HCT116 (cell line): ENCODE measurements at places on chromosomes 11 and 22.

DNA sequence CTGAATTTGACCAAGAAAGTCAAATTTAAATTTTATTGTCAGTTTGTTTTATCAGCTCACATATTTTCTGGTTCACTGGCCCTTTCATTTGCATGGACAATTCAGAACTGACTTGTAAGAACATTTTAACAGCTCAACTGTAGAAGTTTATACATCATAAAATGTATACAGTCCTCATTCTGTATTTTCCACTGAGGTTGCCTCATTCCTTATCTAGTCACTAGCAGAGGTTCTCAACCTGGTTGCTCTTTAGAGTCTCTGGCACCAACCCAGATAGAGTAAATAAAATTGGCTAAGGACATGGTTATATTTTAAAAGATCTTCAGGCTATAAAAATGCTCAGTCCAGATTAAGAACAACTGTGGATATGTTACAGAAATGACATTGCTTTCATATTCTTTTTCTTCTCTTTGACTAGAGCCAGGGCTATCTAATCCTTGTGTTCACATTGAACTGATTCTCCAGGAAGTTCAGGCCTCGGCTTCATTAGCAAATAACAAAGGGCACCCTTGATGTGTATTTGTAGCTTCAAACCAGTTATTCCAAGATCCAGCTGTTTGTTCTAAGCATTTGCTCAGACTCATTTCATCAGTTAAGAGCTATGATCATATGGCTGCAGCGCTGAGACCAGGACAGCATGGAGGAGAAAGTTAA, 782.5 kb downstream of the ETS1 start:
- no peak for DNase-seq

GRCh38 chr11:46336563-46337180, 10.6 kb upstream of the DGKZ start:
- DNase-seq, result no peak

- peak; percentile 51 for DNase-seq
Observed at GRCh38 chr11:78564490-78565467, 9.9 kb downstream of the NARS2 start.

- DNase-seq, result no peak
Observed at GRCh38 chr11:79249295-79249993, 191.4 kb downstream of the TENM4 start.

DNA sequence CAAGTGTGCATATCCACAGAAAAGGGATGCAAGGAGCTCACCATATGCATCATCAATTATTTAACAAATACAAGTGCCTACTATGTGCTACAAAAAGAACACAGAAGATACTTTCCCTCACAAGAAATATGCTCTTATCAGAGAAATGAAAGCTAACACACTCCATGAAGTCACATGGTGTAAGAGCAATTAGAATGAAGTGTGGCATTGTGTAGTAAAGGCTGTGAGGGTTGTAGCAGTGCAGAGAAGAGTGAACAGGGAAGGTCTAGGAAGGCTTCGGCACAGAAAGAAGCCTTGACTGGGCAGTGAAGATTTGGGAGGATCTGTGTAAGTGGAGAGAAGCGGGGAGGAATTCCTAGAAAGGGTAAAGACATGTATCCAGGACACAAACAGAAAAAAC, 22.5 kb downstream of the PPP2R1B start:
- no peak for DNase-seq

GRCh38 chr11:134333946-134334345, 2.2 kb downstream of the GLB1L2 start:
- DNase-seq, result no peak

DNA sequence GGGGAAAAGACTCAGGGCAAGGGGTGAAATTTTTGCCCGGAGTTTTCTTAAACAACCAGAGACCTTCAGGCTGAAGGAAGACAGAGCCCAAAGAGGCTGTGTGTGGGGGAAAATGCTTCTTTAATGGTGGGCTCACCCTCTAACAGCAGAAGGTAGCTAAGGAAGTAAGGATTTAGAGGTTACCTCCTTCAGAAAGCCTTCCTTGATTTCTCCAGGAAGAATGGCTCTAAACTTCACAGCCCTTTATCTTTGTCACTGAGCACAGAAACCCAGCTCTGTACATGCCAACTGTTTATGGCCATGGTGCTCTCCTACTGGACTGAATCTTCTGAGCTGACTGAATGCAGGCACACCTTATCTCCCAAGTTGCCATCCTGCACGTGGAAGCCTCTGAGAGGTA, 196.0 kb downstream of the TENM4 start:
- no peak for DNase-seq

DNA sequence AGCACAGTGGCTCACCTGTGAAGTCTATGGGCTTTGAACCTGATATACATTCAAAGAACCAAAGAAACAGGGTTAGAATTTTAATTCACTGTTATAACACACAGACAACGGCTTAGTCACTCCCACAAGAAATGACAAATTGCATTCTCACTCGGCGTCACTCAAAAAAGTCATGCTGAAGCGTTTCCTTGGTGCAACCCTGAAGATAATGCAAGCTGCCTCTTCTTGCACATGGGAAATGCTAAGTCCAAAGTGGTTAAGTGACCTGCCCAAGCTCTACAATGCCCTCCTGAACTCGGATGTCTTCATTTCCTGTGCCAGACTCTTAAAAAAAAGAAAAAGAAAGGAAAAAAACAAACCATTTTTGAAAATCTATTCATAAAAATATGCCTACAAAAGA, 10.0 kb downstream of the LGR4 start:
- DNase-seq, result no peak

DNA sequence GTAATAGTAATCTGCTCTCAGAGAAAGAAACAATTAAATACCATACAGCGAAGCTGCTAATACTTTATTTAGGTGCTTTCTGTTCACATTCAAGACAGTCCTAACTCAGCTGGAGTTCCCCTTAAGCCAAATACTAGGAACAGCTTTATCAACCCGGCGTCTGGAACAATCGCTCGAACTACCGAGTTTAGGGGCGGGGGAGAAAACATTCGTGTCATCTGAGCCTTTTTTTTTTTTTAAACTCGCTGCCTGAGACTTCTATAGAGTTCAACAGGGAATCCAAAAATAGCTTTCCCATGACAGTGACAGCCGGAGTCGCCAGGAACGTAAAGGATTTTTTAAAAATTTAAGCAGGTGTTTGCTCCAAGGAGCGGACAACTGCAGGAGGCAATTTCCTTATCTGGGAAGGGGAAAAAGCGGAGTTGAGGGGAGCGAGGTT, 852 bp downstream of the TRAF6 start:
- no peak for DNase-seq

DNA sequence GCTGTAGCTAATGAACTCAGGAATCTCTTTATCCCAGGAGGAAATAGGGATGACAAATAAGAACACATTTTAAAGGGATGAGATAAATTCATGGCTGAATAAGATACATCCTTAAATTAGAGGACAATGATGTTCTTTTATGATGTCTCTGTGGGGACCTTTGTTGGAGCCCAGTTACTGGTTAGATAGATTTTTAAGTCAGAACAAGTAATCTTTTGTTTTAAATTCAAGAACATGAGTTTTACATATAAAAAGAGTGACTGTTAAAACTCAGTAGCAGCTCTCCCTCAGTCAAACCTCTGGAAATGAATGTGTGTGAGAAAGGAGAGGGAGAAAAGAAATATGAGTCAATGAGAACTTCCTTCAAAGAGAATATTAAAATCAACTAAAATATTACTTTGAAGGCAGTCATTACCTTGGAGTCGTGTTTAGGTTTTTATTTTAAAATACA, 241.6 kb downstream of the SWAP70 start:
- no peak for DNase-seq

GRCh38 chr22:22720201-22720723, 75.8 kb downstream of the GGTLC2 start:
- peak; percentile 67 for DNase-seq

DNA sequence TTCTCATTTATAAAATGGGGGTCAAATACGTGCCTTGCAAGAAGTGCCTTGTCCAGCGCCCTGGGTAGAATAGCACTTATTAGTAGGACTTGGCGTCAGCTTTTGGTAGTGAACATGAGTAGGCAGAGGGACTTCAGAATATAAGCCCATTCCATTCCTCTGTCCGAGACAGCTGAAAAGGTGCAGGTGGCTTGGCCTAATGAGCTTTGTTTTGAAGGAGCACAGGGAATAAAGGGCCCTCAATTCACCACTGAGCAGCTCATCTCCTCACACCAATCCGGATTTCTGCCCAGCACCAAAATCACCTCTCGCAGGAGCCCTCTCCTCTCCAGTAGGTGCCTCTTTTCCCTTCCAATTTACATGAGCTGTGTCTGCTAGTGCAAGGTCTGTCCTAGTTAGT, 91.2 kb downstream of the DSCAML1 start:
- DNase-seq, result no peak

GRCh38 chr22:48673806-48674500, 1153.7 kb downstream of the BRD1 start:
- DNase-seq, result no peak

GRCh38 chr22:25202290-25202921, 2.7 kb downstream of the CRYBB3 start:
- DNase-seq, result peak; percentile 29

GRCh38 chr11:21492931-21493330, 700.0 kb upstream of the ANO5 start:
- DNase-seq, result no peak

- DNase-seq, result no peak
Observed at GRCh38 chr11:12097219-12097618, 13.2 kb upstream of the MICAL2 start.

GRCh38 chr11:32456864-32457263, 21.5 kb upstream of the WT1 start:
- no peak for DNase-seq

DNA sequence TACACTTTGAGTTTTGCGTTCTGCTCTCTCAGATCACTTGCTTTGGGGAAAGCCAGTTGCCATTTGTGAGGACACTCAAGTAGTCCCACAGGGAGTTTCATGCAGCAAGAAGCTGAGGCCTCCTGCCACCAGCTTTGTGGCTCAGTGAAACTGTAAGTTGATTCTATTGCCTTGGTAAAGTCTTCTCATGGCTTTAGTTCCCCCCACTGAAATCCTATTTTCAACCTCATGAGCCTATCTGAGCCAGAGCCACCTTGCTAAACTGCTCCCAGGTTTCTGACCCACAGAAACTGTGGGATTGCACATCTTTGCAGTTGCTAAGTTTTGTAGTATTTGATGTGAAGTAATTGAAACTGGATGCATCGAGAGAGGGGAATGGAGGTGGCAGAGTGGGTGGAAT, 85.4 kb upstream of the TOP3B start:
- no peak for DNase-seq

GRCh38 chr22:22031183-22031945, 48.8 kb upstream of the TOP3B start:
- no peak for DNase-seq

DNA sequence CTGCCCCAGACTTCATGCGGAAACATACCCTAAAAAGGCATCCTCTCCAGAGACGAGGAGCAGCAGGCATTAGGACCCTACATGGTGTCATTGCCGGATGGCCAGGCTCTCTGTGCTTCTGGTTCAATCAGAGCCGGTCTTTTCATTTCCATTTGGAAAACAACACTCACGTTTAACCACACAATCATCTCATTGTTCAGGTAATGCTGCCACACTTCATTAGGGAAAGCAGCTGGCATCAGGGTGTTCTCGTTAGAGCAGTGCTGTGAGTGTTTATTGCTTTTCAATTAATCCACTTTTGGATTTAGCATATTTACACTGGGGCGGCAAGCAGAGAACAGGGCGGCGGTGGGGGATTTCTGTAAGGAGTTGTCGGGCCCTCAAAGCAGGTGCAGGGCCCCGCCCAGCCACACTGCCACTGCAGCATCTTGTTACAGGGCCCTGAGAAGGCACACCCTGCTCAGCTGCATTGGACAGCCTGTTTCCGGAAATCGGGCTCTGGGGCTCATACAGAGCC, 338.6 kb downstream of the SHANK2 start:
- no peak for DNase-seq

DNA sequence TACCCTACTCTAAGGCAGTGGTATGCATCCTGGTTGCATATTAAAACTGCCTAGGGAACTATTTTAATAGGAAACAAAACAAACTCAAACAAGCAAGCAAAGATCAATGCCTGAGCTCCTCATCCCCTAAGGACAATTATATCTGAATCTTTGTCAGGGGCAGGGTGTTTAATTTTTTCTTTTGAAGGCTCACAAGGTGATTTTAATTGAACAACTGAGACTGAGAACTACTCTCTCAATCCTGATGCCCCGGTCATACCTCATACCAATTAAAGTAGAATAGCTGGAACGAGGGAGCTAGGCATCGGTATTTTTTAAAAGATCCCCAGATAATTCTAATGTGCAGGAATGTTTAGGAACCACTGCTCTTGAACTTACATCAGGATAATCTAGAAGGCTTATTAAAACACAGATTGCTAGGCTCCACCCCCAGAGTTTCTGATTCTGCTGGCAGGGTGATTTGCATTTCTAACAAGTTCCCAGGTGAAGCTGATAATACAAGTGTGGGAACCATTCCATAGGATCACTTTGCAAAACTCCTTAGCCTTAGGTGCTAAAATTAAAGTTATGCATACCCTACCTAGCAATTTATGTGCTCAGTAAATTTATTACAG, 416.5 kb downstream of the GUCY1A2 start:
- DNase-seq, result no peak

- no peak for DNase-seq
Observed at GRCh38 chr11:22337596-22338485, at the start of gene SLC17A6. TSS of gene SLC17A6 (plus strand) at chr11:22338381. CDS start at chr11:22338534, 153 bp downstream.

- no peak for DNase-seq
Observed at GRCh38 chr11:77324508-77324907, 23.0 kb upstream of the GDPD4 start.

DNA sequence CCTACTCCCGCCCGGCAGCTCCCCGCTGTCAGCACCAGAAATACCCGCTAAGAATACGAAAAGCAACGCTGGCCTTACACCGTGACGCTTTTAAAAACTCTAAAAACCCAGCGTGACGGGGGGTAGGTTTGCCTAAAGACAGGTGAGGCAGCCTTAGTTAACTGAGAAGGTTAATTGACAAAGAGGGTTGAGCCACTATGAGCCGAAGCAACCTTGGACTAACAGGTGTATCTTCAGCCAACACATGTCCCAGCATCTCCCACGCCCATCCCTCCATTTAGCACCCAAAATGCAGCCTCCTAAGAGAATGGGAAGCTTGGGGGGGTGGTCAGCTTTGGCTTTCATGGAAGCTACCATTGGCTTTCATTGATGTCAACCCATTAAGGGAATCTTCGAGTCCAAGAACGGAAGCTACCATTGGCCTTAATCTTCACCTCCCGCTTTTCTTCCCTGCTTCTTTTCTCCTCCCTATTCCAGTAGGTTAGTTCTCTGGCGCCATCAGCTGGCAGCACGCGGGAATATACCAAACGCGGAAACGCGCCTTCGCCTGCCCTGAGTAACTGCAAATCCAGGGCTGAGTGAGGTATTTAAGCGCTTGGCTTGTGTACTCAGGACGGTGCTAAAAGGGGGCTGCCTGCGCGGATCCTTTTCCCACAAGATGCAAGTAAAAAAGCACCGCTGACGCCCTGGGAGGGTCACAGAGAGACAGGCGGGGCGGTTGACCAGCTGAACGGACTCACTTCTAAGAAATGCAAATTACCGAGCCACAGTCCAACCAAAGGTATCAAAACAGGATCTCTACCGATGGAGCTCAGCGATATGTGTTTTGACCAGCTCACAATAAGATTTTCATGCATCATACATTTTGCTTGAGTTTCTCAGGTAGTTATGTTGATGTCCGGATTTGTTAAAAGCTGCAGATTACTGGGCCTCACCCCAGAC, 38.5 kb upstream of the GLYATL1 start:
- DNase-seq, result peak; percentile 80
